Activated T-cell treated with anti-CD3 and anti-CD28 coated beads, Interleukin-2, amount 50 U/mL, for 72 hours (primary cell): ENCODE measurements at places on chromosomes 5 and 9.

DNA sequence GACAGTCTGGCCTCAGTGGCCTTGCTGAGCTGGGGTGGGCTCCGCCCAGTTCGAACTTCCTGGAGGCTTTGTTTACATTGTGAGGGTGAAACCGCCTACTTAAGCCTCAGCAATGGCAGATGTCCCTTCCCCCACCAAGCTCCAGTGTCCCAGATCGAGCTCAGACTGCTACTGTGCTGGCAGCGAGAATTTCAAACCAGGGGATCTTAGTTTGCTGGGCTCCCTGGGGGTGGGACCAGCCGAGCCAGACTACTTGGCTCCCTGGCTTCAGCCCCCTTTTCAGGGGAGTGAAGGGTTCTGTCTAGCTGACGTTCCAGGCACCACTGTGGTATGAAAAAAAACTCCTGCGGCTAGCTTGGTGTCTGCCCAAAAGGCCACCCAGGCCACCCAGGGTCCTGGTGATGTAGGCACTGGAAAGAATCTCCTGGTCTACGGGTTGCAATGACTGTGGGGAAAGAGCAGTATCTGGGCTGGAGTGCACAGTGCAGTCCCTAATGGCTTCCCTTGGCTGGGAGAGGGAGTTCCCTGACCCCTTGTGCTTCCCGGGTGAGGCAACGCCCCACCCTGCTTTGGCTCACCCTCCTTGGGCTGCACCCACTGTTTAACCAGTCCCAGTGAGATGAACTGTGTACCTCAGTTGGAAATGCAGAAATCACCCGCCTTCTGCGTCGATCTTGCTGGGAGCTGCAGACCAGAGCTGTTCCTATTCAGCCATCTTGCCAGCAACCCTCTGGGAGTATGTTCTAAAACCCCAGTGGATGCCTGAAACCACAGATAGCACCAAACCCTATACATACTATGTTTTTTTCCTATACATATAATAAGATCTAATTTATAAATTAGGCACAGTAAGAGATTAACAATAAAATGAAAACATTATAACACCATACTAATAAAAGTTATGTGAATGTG lies 95.5 kb downstream of the TMEM161B start:
- DNase-seq: no peak

DNA sequence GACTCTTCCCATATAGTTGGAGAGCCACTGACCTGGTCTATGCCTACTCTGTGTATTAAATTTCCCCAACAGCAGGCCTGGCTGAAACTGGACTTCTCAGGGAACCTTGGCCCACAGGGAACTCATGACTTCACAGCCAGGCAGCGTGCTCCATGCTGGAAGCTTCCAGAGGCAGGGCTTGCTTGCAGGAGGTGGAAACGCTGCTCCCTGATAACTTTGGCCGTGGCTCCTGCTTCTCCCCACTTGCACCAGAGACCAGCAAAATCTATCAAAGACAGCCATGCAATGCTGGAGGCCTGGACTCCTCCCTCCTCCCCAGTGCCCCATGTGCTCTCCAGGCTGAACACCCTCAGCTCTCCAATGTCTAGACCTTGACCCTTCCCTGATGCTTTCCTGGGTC lies 137.1 kb downstream of the GABBR2 start:
- no peak for DNase-seq

GRCh38 chr5:8750100-8750499 lies 795.8 kb downstream of the SEMA5A start:
- DNase-seq: no peak

DNA sequence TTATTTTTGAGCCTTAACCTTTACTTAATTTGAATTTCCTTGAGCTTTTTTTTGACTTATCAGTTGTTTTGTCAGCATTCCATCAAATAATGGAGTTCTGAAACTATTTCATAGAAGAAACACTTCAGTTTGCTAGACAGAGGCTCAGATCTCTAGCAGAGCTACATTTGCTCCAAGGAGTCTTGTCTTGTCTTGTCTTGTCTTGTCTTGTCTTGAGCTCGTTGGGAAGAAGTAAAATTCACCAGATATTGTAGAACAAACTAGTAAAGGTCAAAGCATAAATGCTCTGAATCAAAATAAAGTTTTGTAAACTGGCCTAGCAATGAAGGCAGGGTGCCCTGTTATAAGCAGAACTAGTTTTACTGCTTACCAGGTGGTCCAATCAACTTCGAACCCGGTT lies 33.5 kb downstream of the RAB24 start:
- DNase-seq: no peak

- DNase-seq: no peak
Observed at GRCh38 chr5:117494188-117494587, 919.6 kb upstream of the SEMA6A start.
